Stimulated activated CD4-positive, alpha-beta T cell treated with anti-CD3 and anti-CD28 coated beads, Interleukin-15, amount 100 ng/mL, for 48 hours (primary cell): ENCODE measurements at places on chromosomes 2 and 18.
A peak's percentile ranks its signal among the peaks of the same experiment; 100 is the strongest.

GRCh38 chr18:13541621-13542519, 184.5 kb downstream of the FAM210A start:
- no peak for DNase-seq

DNA sequence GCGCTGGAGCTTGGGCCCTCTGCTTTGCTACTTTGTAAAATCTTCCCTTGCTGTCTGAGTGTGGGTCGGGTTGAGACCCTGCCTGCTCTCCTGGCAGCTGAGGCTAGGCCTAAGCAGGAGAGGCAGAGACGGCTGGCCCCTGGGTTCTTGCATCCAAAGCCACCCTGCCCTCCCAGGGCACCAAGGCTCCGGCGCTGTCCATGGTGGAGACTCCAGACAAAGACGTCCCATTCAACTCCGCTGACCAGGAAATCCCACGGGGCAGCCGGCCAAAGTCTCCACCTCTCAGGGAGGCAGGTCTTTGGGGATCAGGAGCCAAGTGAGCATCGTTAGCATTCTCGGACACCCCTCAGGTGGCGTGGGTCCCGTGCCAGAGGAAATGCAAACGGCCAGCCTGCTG, 2.6 kb upstream of the PRLH start:
- DNase-seq: no peak

DNA sequence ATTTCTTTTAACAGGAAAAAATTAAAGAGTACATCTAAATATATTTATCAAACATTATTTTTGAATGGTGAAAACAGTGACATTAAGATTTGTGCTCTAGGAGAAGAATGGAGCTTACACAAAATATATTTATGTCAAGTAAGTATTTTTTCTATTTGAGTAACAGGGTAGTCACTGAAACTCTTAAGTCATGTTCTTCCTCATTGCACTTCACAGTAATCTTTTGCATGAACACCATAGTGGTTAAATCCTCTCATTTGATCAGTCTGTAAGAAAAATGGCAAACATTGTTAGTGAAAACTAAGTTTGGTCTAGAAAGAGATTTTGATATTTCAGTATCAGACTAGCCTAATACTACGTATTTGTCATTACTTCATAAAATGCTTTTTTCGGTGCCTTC, 8.1 kb downstream of the GMCL1 start:
- DNase-seq: no peak

DNA sequence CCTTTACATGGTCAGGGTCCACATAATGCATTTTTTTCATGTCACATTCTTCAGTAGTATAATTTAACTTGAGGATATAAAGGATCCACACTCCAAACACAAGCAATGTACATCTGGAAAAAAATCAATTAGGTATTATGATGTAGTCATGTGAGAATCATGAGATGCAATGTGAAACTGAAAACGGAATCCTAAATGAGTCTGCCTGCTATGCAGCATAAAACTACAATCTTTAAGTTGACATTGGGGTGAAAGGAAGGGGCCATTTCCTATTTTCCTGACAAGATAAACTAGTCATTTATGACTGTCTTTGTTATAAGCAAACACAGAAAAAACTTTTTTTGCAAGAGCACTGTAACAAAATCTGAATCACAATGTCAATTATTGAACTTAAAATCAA, 27.6 kb downstream of the ST3GAL5 start:
- no peak for DNase-seq

GRCh38 chr2:51722311-51722710, 690.4 kb upstream of the NRXN1 start:
- no peak for DNase-seq

GRCh38 chr2:154696369-154696768, 2.1 kb upstream of the KCNJ3 start:
- no peak for DNase-seq

DNA sequence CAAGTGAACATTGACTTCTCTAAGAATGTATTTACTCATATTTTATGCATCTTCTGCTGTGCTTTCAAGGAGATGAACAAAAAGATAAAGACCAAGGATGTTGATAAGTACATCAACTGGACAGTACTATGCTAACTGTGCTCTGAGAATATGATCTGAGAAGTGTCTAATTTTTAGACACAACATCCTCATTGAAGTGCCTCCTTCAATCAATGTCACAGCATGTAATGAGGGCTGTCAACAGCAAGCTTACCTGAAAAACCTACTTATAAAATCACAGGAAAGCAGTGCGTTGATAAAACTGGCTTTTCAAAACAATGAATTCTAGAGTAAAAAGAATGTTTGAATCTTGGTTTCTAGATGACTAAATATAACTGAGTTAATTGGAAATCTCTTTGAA, 452.9 kb upstream of the DSEL start:
- no peak for DNase-seq

DNA sequence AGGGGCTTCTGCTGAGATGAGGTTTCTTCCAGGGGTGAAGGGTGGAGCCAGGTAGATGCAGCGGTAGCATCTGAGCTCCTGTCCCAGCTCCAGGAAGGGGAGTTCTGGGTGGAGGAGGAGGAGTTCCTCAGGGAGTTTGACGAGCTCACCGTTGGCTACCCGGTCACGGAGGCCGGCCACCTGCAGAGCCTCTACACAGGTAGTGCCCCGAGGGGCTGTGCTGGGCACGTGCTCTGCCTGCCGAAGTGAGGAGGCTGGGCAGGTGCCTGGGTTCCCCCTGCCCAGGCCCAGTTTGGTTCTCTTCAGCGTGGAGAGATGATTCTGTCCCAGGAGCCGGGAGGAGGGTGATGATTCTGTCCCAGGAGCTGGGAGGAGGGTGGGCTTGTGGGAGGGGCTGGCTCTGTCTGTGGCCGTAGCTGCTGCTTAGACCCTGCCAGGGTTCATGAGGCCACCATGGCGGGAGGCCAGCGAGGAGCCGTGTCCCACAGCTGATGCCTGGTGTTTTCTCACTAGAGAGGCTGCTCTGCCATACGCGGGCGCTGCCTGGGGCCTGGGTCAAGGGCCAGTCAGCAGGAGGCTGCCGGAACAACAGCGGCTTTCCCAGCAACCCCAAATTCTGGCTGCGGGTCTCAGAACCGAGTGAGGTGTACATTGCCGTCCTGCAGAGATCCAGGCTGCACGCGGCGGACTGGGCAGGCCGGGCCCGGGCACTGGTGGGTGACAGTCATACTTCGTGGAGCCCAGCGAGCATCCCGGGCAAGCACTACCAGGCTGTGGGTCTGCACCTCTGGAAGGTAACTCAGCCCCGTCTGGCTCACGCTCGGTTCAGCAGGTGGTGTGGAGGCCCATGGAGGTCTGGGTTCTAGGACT, 8.2 kb downstream of the CAPN10 start:
- DNase-seq: no peak

- peak; percentile 85 for DNase-seq
These were observed 25.4 kb upstream of the OTOF start for GRCh38 chr2:26503231-26503880.
